Activated CD4-positive, alpha-beta T cell treated with anti-CD3 and anti-CD28 coated beads, Interleukin-2, amount 50 U/mL, for 4 hours (primary cell): ENCODE measurements at places on chromosomes 4 and X.

GRCh38 chr4:151355155-151355554, 29.8 kb upstream of the SH3D19 start:
- no peak for DNase-seq

- no peak for DNase-seq
These were observed 100.3 kb upstream of the SLIT2 start for GRCh38 chr4:20151436-20151835.

DNA sequence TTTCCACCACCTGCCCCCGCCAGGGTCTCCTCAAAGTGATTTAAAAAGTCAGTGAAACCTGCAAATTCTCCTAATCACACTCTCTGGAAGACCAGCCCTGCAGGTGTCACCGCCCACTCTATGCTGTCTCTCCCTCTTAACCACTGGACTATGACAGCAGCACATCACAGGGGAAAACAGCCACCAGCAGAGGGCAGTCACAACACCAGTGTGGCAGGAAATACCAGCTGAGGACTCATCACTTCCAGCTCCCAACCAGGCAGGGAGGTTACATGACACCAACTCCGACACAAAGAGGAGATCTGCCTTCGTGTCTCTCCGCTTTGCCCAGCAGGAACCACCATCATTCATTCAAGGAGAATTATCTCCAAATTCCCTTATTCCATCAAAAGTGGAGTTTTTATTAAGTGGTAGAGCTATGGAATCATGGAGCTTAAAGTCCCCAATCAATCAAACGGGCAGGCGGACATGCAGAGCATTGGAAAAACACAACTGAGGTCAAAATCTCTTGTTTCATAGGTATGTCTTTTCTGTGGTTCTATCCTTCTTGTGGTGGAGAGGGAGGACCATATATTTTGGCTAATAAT, 91.3 kb downstream of the NSUN7 start:
- peak; percentile 73 for DNase-seq

DNA sequence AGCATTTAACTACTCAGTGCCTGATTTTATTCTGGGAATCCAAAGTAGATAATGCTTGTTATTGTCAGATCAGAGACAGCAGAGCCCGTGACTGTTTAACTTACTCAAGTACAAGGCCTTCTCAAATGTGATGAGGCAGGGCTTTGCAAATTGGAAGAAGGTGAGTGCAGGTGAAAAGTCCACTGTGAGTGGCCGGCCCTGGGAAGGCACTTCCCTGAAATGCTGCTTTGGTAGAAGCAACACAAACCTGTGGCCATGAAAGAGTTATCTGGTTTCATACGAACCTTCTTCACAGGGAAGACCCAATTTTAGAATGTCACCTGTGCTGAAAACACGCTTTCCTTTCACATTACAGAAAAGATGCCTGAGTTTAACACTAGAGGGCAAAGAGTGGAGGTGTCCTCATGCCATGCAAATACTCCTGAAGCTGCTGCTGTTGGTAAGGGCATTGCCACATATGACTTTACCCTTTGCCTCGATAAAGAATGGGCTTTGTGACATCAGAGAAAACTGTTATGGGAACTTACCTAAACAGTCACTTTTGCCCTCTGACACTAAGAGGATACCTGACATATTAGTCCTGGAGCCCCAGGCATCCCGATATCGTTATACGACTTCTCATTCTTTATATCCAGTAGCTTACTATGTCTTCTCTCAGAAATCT, 8.0 kb downstream of the PPARGC1A start:
- DNase-seq, result no peak

- no peak for DNase-seq
These were observed 50.9 kb upstream of the C4orf54 start for GRCh38 chr4:99708551-99708950.

- no peak for DNase-seq
These were observed 1192.1 kb upstream of the PRKX start for GRCh38 chrX:4905576-4905975.

DNA sequence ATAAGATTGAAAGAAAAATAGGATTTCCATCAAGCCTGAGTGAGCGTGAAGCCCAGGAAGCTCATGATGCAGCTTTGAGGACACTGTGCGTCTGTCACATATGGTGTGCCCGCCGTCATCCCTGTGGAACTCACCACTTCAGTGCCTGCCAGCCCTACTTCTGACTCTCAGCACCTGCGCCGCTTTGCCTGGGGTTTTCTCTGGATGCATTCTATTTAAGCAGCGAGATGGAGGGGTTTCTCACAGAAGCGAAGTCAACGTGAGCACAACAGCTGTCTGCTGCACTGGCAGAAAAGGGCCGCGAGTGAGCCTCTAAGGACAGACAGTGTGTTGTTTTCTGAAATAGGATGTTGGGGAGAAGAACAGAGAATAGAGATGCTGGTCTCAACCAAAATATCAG, 6.2 kb upstream of the TMEM128 start:
- DNase-seq, result no peak

GRCh38 chr4:33551244-33551643, 2693.1 kb downstream of the ARAP2 start:
- DNase-seq, result no peak

DNA sequence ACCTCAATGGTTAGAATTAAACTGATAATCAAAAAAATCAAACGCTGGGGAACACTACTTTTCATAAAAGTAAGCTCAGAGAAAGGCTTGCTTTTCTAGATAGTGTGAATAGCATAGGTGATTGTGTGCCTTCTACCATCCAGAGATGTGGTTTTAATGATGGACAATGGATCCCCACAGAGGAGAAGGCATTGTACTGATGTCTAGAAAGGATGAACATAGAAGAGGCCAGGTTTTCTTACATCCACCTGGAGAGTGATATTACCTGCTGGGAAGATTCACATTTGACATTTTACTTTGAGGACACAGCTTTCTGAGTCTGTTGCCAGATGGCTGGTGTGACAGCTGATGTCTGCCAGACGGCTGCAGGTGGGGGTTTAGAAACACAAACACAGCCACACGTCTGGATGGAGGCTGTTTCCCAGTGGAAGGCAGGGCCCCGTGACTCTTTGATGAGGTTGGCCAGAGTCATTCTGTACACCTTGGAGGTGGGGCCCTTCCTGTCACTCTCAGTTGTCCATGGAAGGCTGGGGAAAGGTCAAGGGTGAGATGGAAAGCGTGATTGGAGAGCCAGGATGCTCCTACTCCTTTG, 114.4 kb downstream of the PSAPL1 start:
- no peak for DNase-seq

GRCh38 chrX:78573630-78574029, 85.5 kb downstream of the RTL3 start:
- DNase-seq, result no peak

- no peak for DNase-seq
These were observed 1.2 kb downstream of the H2BW2 start for GRCh38 chrX:104041003-104041402.

GRCh38 chr4:145557720-145558119, 61.5 kb upstream of the MMAA start:
- peak; percentile 31 for DNase-seq

GRCh38 chr4:78706302-78706701, 69.8 kb upstream of the BMP2K start:
- no peak for DNase-seq

- no peak for DNase-seq
These were observed 24.3 kb downstream of the AWAT2 start for GRCh38 chrX:70025464-70025863.

- no peak for DNase-seq
These were observed 618.8 kb downstream of the GLUD2 start for GRCh38 chrX:121666171-121666570.

DNA sequence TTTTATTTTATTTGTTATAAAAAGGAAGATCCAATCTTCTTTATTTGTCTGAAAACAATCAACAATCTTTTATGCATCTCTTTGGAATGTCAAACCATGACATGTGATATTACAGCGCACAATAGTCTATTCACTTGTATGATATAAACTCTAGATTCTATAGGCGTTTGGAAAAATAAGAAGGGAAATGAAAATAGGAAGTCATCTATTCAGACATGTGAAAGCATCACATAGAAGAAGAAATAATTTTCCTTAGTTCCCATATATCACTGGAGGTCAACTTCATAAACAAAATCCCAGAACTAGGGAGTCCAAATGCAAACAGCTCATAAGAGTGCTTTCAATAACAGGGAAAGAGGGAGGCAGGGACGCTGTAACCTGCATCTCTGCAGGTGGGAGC, 139.5 kb upstream of the RASGEF1B start:
- no peak for DNase-seq

- DNase-seq, result no peak
These were observed 54.4 kb upstream of the FTHL17 start for GRCh38 chrX:31126205-31126604.

DNA sequence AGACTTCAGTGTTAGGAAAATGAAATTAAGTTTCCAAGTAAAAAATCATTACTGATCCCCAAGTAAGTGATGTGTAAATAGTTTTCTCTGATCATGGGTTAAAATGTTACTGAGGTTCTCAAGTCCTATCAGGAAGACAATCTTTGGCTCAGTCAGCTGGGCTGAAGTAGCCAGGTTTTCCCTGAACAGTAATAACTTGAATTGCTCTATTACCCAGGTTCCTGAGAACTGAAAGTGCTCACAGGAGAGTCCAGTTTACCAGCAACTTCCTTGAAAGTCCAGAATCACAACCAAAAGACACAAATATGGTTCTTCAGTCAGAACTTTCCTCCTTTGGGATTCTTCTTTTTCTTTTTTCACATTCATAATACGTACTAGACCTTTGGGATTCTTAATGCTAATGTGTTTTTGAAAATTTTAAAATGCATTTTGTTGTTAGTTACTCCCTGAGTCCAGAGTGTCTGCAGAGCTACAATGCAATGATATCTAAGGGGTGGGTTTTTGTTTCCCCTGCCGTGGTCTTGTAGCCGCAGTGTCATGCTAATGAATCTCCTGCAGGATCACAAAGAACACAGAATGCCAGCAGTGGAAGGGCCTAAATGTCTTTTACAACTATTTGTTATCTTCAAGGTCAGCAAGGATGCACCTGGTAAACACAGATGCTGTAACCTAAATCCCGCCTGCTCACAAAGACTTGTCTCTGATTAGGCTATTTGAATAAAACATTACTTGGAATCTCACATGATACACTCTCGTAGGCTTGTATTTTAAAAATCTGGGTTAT, 439.8 kb upstream of the NR3C2 start:
- DNase-seq, result no peak

GRCh38 chr4:165873298-165874071, 448 bp downstream of the TLL1 start:
- no peak for DNase-seq

DNA sequence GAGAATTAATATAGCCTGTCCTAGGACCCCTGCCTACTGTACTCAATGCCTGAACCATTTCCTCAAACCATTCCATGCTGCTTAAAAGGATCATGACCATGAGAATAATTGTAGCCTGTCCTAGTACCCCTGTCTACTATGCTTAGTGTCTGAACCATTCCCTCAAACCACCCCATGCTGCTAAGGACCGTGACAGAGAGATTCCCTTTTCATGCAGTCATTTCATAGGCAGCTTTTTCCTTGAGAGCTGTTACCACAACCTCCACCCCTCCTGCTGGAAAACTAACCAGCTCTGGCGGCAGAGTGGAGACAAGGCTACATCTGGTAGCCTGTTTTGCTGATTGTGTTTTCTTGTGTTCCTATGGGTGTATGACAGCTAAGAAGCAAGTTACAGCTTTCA, 174.9 kb upstream of the SMARCAD1 start:
- no peak for DNase-seq

DNA sequence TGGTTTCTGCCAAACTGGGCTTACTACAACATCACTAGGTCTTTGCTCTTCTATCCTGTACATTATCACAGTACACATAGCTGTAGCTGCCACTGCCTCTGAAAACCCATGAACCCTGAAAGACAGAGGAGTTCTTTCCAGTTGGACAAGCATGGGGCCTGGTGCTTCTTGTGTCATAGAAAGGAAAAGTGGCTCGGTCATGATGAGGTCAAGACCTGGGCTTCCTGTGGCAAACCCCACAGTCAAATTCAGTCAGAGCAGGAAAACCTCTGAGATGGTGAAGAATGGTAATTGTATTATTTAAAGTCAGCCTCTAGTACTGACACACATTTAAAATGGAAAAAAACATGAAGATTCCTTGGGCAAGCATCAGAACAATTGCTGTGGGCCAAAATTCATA, 133.3 kb upstream of the PRPS2 start:
- DNase-seq, result no peak

DNA sequence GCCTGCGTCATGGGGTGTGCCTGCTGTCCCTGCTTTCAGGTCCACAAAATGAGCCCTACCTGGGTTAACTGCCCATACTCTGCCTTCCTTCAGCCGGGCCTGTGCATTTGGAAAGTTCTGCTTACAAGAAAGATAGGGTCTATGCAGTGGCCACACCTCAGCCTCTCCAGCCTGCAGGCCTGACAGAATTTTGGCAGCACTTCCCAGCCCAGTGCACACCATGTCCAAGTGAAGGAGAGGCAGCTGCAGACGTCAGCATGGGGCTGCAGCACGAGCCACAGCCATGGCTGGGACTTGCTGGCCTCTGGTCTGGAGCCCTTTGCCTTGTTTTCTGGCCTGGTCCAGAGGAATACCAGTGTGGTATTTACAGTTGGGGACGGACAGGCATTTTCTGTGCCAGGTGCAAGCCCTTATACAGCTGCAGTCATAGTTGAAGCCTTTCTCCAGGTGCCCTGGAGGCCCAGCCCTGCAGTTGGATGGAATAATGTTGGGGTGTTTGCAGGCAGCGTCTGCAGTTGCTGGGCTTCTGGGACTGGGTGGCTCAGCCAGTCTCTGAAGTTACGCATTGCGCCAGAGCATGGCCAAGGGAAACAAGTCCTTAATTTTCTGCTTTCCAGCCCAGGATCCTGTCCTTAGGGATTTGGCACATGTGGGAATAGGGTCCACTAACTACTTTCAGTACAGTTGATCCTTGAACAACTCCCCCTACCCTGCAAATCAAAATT, 26.2 kb downstream of the JADE1 start:
- DNase-seq, result no peak

DNA sequence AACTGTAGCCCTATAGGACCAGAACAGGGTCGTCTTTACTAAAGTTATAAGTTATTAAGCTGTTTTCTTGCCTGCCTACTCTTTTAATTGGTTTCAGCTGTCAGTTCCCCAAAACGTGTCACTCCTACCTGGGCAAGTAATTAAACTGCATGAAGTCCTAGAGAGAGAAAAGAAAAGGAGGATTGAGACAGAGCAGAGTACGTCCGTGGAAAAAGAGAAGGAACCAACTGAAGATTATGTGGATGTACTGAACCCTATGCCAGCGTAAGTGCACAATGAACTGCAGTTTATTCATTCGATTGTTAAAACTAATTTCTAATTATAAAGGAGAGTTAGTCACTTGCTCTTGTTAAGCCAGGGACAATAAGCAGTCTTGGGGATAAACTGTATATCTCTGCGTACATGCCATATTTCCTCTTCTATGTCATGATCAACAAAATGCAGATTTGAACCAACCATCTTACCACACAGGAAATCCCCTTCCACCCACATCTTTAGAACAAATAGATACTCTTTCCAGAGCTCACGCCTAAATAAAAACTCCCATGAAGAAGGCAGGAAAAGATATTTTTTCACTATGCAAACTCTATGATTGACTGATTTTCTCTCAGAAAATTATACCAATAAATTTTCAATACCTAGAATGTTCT, 22.8 kb downstream of the STAP1 start:
- DNase-seq, result no peak
